ENCODE measurements at places on chromosomes 6 and 20. TPM values are rescaled to one million over a fixed set of nuclear protein-coding genes. Genes with fewer than 3 reads are reported as not detected.

DNA sequence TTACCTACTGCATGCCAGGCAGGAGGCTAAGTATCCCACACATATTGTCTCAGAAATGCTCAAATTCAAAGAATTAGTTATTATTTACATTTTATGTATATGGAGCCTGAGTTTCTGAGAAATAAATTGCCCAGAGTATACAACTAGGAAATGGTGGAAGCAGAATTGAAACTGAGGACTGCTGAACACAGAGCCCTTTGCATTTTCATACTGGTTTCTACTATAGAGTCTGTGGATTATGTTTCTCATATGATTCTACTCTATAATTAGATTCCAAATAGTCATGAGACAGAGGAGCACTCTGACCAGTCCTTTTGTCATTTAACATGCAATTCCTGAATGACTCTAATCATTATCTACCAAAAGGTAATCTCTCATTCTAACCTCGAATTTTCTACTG lies 254.3 kb downstream of the LMBRD1 start:
- DNase-seq = no peak

DNA sequence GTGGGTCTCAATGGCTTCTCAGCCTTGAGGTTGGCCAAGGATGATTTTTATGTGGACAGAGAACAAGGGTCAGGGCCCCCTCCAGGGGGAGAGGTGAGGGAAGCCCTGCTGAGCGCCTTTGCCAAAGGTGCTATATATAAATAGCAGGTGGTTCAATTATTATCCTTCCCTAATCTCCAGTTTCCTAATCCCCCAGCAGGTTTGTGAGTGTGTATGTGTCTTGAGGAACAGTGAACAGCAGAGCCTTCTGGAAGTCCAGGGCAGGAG lies 3.2 kb upstream of the SIRPA start:
- DNase-seq = no peak

DNA sequence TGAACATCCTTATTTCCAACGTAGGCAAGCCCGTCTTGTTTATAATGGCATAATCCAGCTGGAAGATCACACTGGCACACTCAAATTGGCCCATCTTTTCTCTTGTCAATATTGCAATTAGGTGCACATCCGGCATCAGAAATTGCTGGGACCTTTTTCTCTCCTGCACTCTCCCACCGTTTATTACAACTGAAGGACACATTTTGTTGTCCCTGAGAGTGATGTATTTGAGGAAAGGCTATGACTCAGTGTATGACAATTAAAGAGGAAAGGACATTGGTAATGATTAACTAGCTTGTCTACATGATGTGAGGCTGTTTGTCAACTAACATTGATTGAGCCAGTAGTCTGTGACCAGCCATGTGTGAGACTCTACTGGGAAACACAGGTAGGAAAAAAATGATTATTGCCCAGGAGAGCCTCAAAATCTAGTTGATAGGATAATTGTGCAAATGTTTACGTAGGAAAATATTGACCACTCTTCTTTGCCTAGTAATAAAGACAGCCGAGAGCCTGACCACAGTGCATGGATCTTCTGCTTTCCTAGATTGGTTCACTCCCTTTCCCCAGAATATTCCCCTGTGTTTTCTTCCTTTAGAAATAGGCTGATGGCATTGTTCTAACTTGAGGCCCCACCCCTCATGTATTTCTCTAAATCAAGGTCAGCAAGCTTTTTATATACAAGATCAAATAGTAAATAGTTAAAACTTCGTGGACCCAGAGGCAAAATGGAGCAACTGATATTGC lies 230.0 kb upstream of the BTBD3 start:
- peak; percentile 25 for DNase-seq

DNA sequence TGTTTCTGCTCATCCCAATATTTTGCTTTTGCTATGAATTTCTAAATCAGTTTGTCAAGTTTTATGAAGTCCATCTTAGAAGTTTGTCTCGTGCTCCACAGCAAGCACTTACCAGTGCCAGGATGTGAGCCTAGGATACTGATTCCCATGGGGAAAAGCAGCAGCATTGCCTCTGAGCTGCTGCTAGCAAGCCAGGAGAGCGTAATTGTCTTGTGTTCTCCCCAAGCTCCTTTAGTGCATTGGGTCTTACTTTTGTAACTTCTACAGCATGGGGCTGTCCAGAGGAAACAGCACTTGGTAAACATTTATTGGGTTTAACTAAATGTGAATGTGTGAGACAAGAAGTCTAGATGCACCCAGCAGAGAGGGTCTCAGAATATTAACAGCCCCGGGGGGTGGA lies 76.1 kb downstream of the RNF182 start:
- no peak for DNase-seq

- DNase-seq = no peak
Observed at GRCh38 chr20:2026004-2026403, 32.1 kb upstream of the PDYN start.

- DNase-seq = peak; percentile 88
Observed at GRCh38 chr6:160919723-160920440, 71.7 kb upstream of the MAP3K4 start.

DNA sequence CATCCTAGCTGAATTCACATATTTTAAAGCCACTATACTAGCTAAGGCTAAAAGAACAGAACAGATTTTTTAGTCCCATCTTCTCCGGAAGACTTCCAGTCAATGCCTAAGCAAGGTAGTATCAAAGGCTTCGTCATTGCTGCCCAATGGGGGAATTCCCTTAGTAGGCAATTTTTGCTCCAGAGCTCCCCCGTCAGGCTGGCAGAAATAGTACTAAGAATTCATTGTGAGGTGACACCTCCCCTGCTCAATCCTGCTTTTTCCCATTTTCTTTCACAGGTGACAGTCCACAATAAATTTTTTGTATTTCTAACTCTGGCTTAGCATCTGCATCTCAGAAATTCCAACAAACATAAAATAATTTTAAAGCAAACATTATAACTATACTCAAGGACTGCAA lies 52.8 kb upstream of the SRSF6 start:
- DNase-seq = peak; percentile 34

DNA sequence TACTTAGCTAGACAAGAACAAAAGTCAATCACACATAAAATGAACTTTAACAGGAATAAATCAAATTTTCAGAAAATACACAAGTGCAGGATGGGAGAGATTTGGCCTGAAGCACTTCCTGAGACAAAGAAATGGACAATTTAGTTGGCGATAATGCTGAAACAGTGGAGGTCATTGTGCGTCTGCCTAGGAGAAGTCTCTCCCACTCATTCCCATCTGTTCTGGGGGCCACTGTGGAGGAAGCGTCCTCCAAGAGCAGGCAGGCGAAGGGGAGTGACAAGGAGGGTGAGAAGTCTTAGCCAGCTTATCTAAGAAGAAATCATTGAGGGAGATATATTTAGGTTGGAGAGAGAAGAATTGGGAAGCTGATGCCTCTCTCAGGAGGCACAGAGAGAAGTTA lies 10.2 kb upstream of the TMEM242 start:
- no peak for DNase-seq

DNA sequence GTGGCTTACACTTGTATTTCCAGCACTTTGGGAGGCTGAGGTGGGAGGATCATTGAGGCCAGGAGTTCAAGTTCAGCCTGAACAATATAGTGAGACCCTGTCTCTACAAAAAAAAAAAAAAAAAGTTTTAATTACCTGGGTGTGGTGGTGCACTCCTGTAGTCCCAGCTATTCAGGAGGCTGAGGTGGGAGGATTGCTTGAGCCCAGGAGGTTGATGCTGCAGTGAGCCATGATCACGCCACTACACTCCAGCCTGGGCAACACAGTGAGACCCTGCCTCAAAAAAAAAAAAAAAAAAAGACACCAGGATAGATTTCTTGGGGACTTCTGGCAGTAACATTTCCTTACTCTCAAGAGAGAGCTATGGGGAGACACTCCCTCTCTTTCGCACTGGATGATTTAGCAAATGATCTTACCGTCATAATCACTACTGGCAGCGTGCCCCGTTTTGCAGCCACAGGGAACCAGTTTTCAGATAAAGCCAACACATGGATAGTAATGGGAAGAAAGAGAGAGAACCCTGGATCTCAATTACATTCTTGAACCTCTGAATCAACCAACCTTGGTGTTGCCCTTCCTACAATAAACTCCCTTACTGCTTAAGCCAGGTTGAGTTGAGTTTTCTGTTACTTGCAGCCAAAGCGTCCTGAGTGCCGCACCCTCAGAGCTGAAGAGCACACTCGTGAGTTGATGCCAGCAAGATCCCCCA lies 18.1 kb upstream of the PTPN1 start:
- DNase-seq = peak; percentile 93

DNA sequence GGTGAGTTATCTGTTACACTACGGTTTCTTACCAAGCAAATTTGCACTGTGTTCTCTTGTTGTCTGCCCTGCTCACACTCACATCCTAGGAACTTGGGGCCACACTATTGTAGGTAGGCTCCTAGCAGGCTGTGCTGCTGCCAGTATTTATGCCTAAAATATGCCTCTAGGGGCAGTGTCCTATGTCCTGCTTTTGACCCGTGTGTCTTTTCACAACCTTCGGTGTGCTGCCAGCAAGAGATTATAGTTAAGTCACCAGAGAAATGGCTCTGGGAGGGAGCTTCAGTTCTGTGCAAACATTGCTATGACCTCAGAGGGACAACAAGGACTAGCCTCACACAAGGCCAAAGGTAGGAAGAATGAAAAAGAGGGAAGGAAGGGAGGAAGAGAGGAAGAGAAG lies 8.9 kb upstream of the TAAR5 start:
- DNase-seq = peak; percentile 28

GRCh38 chr6:135146162-135146934 lies 34.8 kb upstream of the MYB start:
- peak; percentile 78 for DNase-seq

DNA sequence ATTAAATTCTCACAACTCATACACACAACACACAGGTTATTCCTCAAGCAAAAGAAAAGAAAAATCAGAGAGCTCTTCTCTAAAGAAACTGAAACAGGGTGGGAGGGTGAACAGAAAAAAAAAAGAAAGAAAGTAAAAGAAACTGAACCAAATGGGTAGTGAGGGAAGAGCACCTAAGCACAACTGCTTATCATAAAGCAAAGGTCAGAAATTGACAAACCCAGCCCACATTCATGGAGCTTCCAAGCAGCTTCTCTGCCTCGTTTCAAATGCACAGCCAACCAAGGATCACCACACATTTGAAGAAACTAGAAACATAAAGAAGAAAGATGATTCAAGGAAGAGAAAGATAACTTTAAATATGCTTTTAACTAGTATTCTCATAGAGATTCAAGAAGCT lies 90.5 kb downstream of the RNGTT start:
- no peak for DNase-seq

- DNase-seq = no peak
Observed at GRCh38 chr6:150276168-150276936, 92.5 kb upstream of the IYD start.

GRCh38 chr20:24452498-24453127 lies 16.8 kb upstream of the SYNDIG1 start:
- DNase-seq = no peak

GRCh38 chr20:23167431-23167830 lies 81.3 kb upstream of the CD93 start:
- DNase-seq = peak; percentile 32

The SYNDIG1 gene
- total RNA-seq = not detected

The GSTA2 gene
- total RNA-seq = 0.12 TPM

The LINC00237 gene
- total RNA-seq = not detected

The CALHM4 gene
- total RNA-seq = not detected

Data from M059J (cell line).